ENCODE measurements at places on chromosomes 2 and 18. TPM values are rescaled to one million over a fixed set of nuclear protein-coding genes. Genes with fewer than 3 reads are reported as not detected.

DNA sequence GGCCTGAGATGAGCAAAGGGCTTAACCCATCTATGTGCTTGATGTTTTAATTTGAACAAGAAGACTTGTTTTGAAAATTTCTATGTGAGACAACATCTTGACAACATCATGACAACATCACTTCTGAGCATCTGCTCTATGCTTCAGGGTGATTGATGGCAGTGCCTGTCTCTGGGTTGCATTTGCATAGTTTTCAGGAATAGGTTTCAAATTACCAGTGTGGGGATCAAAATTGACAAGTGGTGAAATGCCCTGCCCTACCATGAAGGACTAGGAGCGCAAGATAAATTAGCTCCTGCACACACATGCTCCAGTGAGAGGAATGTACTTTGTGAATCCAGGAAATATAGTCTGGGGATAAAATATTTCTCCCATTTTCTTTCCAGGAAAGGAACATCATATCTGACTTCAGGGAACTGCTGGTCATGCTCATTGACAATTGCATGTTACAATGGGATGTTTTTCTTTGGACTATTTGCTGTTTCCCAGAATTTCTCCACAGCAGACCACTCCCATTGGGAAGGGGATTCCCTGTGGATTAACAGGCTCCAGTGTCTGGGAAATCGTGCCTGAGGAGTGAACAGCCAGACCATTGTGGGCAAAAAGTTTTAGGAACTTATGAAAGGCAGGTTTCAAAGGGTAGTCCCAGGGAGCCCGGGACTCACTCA is 45.3 kb upstream of the IL1R2 start:
- no peak for DNase-seq

- no peak for DNase-seq
These were observed 734.4 kb downstream of the CBLN2 start for GRCh38 chr18:71809711-71810110.

DNA sequence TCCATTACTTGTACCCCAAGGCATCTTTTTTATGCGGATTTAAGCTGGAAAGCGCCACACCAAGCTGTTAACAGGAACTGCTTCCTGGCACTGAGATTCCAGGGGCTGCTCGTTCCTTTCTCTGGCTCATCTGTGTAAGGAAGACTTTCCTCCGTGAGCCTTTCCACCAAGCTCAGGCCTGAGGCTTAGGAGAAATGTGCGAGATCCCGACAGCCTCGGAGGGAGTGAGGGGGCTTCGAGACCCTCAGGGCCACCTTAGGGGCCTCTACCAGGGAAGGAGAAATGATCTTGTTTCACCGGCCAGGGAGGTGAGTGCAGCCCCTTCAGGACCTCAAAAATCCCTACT is 17.1 kb downstream of the B3GNT7 start:
- no peak for DNase-seq

DNA sequence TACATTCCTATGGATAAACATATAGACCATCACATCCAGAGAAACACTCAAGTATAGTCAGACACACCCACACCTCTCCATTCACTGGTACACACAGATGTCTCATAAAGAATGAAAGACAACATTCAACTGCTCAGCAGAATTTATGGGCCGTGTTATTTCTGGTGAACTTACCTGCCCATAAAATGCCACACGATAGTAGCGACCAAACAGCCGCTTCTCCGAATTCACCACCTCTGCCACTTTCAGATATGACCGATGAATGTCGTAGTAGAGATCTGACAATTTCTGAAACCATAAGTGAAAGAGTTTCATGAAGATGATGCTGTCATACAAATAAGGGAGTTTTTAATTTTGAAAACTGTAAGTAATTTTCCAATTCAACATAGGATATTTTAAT is 70.7 kb upstream of the CCDC195 start:
- no peak for DNase-seq

- peak; percentile 52 for DNase-seq
These were observed 756 bp downstream of the ABI2 start for GRCh38 chr2:203328760-203329540.

GRCh38 chr2:44450082-44450481 is 88.3 kb downstream of the CAMKMT start:
- DNase-seq = no peak

- no peak for DNase-seq
These were observed 348.2 kb downstream of the CTNNA2 start for GRCh38 chr2:79861059-79861374.

- DNase-seq = no peak
These were observed 13.1 kb upstream of the MFF start for GRCh38 chr2:227311861-227312506.

- no peak for DNase-seq
These were observed 20.7 kb downstream of the SFT2D3 start for GRCh38 chr2:127721978-127722355.

DNA sequence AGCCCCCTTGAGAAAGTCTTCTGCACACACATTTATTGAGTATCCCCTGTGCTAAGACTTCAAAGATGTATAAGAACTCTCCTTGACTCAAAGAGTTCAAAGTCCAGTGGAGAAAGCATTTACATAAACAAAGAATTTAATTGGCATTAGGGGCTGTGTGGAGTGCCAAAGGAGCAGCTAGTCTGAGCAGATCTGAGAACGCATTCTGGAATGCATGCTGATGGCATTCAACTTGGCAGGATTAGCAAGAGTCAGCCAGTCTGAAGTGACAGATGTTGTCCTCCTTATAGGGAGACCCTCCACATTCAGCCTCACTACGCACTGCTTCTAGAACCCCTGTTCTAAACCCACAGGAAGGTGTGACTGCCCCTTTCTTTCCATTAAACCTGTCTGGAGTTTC is 191.5 kb downstream of the RAD51AP2 start:
- DNase-seq = no peak

- no peak for DNase-seq
These were observed 12.5 kb upstream of the ATOH8 start for GRCh38 chr2:85741211-85741832.

- DNase-seq = no peak
These were observed 184.1 kb upstream of the FN1 start for GRCh38 chr2:215619989-215620388.

DNA sequence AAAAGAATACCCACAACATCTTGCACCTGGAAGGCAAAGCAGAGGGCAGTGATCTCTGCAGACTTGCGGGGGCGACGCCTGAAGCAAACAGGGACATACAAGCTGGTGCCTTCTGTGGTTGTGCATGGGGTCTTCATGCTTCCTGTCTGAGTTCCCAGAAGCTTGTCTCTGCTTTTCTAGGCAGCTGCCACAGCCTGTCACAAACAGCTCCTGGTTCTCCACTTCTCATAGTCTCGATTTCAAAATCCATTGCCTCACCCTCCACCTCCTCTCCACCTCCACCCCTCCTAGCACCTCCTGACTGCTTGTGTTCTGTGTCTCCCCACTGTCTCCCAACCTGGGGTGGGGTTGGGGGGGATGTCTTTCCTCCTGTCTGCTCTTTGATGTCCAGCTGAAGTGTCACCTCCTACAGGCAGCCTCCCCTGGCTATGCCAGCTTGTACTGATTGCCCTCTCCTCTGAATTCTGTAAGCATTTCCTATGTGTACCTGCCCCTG is 1.7 kb upstream of the PROC start:
- DNase-seq = no peak

GRCh38 chr2:237955640-237956401 is 11.0 kb upstream of the UBE2F start:
- DNase-seq = no peak

GRCh38 chr2:166384774-166385173 is 9.0 kb upstream of the SCN9A start:
- peak; percentile 3 for DNase-seq

DNA sequence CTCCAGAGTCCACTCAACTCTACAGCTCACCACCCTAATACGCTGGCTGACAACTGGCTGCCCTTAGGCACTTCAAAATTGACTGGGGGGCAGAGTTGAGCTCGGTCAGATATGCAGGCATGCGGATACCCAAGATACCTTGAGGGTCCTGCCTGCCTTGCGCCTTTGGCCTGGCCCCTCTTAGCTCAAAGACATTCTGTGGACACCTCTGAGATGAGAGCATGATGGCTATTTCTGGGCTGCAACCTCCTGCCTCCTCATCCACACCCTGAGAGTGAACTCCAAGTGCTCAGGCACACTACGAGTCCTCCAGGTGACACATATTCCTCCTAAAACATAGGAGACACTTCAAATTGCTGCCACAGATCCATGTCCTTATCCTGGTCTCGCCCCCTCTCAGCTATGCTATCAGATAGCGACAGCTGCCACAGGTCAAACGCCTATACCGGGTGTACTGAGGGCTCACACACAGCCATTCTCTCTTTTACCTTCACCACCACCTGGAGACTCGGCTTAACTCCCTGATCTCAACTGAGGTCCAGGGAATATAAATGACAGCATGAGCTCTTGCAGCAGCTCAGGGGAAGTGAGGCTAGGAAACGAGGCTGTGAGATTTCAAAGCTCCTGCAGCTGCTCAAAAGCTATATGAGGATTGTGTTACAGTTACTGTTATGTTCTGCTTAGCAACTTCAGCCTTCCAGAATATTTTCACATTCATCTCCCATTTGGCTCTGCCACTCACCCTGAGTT is 60.5 kb upstream of the TEX51 start:
- no peak for DNase-seq

GRCh38 chr18:46156124-46156745 is 52.0 kb downstream of the HAUS1 start:
- DNase-seq = no peak

DNA sequence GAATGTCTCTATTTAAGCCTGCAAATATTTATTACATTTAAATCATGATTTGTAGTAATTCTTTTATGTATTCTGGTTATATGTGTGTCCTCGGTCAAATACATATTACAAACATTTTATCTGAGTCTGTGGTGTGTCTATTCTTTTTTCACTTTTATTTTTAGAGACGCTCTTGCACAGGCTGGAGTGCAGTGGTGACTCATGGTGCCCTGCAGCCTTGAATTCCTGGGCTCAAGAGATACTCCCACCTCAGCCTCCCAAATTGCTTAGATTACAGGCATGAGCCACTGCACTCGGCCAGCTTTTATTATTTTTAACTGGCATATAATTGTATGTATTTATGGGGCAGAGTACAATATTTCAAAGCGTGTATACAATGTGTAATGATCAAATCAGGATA is 47.5 kb downstream of the ARID5A start:
- DNase-seq = no peak

The ATP5MC3 gene
- 96.8 TPM for polyA plus RNA-seq

The RAB12 gene
- polyA plus RNA-seq = 12.8 TPM

The UGT1A10 gene
- polyA plus RNA-seq = not detected

The KANSL3 gene
- polyA plus RNA-seq = 24.3 TPM

The GPR39 gene
- polyA plus RNA-seq = not detected
